Right lobe of liver (tissue), 6 donors: ENCODE measurements at places on chromosomes 6 and 20.

- no peak for DNase-seq
Measured at GRCh38 chr20:58054780-58055373, 173.6 kb downstream of the ANKRD60 start.

- peak; percentile 89 for DNase-seq
Measured at GRCh38 chr6:44172731-44173500, 14.3 kb downstream of the CAPN11 start.

DNA sequence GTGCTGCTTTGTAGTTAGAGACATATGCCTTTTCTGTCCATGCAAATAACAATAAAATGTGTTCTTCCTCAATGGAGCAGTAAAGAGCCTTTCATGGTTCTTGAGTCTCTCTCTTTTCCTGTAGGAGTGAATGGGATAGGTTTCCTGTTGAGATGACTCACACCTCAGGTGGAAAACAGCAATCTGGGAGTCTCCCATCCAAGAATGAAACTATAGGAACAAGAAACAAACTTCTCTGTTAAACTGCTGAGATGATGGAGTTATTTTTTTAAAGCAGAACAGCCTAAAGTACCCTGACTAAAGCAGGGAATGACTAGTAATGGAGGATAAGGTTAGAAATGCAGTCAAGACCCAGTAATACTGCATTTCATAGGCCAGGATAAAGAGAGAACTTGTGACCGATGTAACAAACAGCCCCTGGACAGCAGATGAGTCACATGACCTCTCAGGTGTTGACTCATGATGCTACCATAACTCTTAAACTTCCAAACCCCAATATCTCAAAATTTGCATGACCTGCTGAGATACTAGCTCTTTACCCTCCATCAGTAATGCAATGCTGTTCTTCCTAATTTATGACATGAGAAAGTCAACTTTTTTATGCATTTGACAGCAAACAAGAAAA lies 548.9 kb downstream of the CBLN4 start:
- DNase-seq: no peak

- no peak for DNase-seq
Measured at GRCh38 chr20:22055981-22056380, 350.5 kb downstream of the PAX1 start.

DNA sequence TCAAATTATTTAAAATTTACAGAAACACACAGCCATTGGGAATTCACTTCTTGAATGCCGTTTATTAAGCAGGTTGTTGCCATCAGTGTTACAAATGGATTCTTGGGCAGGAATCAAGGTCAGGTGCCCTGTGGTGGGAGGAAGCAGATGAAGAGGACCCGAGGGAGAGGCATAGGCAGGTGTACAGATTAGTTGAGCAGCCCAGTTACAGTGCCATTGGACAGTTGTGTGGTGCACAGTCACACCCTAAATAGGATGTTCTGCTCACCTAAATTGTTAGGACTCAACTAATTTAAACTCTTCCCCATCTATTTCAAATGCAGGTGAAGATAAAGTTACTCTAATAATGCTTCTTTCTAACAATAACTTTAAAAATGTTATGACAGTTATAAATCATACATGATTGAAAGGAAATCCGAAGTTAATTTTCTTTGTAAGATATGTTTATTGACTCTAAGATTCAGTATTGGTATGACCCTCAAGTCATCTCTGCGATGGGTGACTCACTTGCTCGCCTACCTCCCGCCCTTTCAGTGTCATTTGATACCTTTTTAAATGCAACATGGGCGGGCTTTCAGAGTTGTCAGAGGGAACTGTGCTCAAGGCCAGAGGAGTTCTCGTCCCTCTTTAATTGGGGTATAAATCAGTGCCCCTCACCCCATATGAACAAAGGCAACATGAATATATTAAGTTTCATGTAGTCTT lies 35.1 kb downstream of the DSE start:
- no peak for DNase-seq

DNA sequence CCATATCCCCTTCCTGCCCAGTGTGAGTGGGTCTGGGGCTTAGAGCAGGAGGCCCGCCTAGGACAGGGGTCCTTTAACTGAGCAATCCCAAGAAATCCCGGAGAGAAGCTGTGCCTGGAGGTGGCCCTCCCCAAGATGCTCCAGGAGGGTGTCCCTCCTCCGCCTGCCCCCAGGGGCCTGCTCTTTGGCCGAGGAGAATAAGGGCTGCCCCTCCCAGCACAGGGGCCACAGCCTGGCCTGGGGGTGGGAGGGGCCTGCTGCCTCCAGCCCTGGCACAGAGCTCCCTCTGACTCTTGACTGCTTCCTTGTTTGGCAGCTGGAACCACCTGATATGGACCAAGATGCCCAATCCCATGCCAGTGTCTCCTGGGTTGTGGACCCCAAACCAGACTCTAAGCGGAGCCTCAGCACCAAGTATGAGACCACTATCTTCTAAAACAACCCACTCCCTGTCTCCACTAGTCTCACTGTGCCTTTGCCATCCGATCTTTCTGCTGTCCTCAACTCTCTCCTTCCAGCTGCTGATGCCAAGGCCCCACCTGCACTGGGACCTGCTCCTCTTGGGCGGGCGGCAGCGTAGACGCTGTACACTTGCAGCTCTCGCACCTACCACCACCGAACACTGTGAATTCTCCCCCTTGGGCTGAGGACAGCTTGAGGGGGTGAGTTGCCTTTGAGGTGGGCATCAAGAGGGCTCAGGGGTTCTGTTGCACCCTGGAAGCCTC lies 54.3 kb downstream of the TCP11 start:
- no peak for DNase-seq

DNA sequence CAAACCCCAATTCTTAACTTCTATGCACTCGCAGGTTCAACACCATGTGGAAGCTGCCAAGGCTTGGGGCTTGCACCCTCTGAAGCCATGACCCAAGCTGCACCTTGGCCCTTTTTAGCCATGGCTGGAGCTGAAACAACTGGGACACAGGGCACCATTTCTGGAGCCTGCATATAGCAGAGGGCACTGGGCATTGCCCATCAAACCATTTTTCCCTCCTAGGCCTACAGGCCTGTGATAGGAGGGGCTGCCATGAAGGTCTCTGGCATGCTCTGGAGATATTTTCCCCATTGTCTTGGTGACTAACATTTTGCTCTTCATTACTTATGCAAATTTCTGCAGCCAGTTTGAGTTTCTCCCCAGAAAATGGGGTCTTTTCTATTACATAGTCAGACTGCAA lies 484.7 kb downstream of the EPHA7 start:
- DNase-seq: no peak

- DNase-seq: no peak
Measured at GRCh38 chr6:14317387-14317970, 199.9 kb downstream of the CD83 start.

- DNase-seq: no peak
Measured at GRCh38 chr6:338815-339262, 46.6 kb downstream of the DUSP22 start.

DNA sequence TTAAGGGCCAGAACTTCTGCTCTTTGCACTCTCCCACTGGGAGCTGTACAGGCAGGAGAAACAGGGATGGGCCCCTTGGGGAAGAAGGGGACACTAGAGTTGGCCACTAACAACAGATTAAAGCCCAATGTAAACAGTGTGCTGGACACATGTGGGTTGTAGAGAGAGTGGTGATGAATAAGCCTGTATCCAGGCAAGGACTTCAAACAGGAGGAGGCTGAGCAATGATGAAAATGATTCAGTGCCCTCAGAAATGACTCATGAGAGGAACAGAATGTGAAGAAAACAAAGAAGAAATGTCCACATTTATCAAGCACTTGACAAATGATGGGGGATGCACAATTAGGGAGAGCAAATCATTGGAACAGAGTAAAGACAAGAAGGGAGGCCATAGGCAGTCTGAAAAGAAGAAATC lies 242.3 kb downstream of the TBX18 start:
- DNase-seq: no peak

DNA sequence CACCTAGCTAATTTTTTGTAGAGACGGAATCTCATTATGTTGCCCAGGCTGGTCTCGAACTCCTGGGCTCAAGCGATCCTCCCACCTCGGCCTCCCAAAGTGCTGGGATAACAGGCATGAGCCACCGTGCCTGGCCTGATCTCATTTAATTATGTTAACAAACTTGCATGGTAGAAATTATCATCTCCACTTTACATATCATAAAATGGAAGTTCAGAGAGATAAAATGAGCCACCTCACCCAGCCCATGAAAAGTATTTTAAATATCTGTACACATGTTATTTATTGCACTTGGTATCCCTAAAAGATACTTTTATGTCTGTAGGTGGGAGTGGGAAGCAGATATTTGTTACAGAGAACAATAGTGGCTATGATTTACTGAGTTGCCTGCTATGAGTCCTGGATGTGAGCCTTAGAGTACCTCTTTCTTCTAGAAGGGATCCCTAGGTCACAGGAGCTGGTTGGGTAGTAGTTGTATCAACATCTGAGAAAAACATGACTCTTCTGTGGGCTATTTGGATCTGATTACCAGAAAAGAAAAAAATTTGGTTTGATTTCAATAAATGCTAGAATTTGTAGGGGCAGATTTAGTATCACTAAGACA lies 52.4 kb upstream of the EIF2S2 start:
- no peak for DNase-seq

- peak; percentile 27 for DNase-seq
Measured at GRCh38 chr20:24769878-24770627, 179.0 kb upstream of the CST7 start.

DNA sequence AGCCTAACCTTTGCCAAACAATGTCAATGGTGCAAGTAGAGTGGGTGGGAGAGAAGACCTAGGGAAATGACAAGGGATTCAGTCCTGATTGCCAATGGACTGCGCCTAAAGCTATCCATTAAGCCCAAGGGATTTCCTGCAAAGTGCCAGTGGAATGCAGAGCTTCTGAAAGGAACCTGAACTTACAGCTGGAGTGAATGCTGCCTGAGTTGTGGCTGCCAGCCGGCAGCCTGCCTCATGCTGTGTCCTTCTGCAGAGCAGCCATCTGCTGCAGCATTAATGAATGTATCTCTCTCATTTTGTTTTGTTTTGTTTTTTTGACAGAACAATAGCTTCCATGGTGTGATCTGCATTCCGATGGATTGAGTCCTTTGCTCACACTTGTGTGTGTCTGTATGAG lies 44.7 kb downstream of the SLC35F1 start:
- DNase-seq: no peak

DNA sequence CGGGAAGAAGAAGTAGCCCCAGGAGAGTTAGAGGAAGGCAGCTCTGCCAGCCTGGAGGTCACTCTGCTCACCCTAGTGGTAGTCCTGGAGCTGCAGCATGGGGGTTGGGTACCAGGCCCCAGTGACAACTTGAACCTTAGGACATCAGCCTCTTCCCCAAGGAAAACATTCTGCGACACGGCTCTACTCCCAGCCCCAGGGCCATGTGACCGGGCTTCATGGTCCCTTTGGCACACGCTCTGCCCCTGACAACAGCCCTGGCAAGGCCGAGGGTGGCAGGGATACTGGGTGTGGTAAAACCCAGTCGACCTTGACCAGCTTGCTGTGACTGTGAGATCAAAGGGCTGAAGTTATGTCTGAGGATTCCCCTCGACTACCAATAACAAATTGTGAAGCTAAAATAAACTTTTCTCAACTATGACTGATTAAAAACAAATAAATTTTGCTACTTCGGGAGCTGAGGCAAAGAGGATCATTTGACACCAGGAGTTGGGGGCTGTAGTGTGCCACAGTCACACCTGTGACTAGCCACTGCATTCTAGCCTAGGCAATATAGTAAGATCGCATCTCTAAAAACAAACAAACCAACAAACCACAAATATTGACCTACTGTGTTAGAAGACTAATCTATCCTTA lies 24.4 kb upstream of the ARID1B start:
- DNase-seq: peak; percentile 81

DNA sequence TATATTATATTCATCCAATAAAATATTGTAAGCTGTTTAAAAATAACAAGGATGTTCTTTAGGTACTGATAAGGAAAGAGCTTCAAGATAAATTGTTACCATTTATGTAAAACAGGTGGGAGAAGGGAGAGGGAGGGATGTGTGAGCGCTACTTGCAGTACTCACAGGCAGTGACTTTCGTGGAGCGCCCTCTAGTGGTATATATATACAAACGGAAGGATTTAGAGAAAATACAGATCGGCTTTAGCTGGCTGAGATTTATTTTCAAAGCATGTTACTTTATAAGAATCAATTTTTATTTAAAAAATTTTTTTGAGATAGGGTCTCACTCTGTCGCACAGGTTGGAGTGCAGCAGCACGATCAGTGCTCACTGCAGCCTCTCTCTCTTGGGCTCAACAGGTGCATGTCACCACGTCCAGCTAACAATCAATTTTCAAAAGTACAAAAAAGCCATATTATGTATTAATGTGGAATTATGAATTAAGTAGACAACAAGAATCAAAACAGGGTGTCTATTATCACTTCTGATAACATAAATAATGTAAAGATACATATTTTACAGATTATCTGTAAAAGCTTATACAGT lies 3.3 kb upstream of the MOG start:
- no peak for DNase-seq

- peak; percentile 59 for DNase-seq
Measured at GRCh38 chr20:63942250-63942951, 13.8 kb downstream of the UCKL1 start.

DNA sequence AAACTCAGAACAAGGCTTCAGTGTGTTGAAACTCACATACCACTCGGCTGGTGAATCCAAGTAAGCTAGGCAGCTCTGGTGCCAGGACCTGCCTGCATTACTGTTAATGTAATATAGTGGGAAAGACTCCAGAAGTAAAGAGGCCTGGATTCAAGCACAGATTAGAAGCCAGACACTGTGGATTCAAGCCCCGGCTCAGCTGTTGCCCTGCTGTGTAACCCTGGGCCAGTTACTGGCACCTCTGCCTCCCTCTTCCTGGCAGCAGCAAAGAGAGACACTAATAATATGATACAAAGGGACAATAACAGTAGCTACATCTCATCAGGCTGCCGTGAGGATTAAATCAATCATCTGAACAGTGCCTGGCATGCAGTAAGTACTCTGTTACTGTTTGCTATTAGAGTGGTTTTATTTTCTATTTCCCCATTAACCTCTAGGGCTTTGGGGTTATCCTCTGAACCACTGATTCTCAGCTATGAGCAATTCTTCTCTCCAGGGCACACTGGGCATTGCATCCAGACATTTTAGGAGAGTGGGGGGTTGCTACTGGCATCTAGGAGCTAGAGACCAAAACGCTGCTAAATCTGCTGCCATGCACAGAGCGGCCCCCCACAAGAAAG lies 92.9 kb downstream of the ZMYND8 start:
- DNase-seq: no peak

DNA sequence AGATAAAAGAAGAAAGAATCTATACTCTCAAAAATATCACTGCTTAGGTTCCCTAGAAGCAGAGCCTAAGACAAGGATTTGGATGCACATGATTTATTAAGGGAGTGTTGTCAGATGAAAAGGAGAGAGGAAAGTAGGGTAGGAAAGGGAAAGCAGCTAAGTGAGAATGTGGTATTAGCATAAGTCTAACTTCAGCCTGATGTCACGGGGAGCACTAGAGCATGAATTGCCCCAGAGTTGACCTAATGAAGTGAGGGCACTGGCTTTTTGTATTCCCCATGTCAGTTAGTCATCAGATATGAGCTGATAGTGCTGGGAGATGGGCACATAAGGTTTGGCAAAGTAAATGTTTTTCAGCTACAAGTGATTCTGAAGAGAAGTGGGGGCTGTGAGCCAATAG lies 129.0 kb upstream of the THEMIS start:
- DNase-seq: no peak

- no peak for DNase-seq
Measured at GRCh38 chr20:24962510-24962909, 13.4 kb downstream of the CST7 start.
